Activated CD8-positive, alpha-beta memory T cell treated with anti-CD3 and anti-CD28 coated beads for 1 hour (primary cell): ENCODE measurements at places on chromosomes 5 and 9.
A peak's percentile ranks its signal among the peaks of the same experiment; 100 is the strongest.

GRCh38 chr5:147445917-147446316, 64.0 kb downstream of the DPYSL3 start:
- DNase-seq: no peak

DNA sequence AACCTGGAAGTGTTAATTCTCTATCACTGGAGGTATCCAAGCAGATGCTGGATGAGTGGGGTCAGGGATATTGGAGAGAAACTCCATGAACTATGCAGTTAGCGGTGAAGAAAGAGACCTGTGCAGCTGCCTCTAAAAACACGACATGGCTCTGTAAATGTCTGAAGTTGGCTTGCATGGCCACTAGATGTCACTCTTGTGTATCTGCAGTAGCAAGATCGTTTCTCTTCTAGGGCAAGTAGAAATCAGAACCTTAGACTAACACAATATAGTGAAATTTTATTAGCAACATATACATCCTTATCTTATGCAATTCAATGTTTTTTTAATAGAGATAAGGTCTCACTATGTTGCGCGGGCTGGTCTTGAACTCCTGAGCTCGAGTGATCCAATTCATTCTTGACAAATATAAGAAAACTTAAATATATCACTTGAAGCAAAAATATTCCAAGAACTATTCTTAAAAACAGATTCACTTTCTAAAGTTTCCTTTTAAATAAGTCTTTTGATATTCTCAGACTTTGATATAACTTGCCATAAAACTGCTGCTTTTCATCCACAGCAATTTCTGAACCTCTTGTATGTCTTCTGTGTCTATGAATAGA, 2.9 kb downstream of the OR2S2 start:
- DNase-seq: peak; percentile 4

DNA sequence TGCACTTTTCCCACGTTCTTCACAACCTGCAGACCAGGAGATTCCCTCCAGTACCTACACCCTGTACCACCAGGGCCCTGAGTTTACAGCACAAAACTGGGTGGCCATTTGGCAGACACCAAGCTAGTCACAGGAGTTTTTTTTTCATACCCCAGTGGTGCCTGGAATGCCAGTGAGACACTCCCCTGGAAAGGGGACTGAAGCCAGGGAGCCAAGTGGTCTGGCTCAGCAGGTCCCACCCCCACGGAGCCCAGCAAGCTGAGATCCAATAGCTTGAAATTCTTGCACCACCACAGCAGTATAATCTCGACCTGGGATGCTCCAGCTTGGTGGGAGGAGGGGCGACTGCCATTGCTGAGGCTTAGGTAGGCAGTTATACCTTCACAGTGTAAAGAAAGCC, 26.3 kb upstream of the SMC5 start:
- no peak for DNase-seq

DNA sequence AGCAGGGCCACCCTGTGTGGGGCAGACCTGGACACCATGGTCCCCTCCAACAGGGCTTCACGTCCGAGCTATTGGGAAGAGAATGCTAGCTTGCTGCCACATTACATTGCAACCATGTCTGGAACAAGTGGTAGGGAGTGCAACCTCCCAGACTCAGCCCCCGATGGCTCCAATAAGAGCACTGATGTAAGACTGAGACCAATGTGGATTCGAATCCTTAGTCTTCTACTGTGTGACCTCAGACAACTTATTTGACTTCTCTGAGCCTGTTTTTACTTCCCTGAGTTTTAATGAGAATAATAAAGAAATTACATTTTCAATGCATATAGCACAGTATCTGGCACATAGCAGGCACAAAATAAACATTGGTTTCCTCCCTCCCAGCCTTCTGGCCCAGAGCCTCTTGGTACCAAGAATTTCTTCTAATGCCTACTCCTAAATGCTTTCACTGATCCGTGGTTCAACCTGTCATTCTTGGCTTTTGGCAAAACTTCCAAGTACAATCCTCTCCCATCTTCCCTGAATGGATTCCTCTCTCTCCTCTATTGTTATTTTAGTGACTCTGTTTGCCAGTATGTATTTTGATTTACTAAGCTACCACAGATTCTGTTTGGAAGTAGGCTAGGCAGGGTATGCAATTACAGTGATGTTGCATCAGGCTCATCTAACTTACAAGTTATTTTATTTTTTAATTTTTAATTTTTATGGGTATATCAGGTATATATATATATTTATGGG, 34.6 kb upstream of the COL15A1 start:
- DNase-seq: no peak

DNA sequence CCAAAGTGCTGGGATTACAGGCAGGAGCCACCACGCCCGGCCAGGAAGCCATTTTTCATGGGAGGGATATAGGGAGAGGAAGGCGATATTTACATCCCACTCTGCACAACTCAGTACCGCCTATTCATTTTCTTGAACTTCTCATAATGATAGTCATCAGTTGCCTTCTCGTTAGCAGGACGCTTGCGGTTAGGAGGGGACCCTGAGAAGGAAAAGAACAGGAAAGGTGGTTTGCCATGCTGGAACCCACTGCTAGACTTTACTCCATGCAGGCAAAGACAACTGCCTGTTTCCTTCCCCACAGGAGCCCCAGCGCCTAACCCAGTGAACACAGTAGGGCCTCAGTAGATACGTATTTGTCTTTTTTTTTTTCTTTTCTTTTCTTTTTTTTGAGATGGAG, 4.1 kb upstream of the TOR1A start:
- DNase-seq: no peak

GRCh38 chr5:115417076-115417475, 120.6 kb upstream of the CCDC112 start:
- DNase-seq: no peak

DNA sequence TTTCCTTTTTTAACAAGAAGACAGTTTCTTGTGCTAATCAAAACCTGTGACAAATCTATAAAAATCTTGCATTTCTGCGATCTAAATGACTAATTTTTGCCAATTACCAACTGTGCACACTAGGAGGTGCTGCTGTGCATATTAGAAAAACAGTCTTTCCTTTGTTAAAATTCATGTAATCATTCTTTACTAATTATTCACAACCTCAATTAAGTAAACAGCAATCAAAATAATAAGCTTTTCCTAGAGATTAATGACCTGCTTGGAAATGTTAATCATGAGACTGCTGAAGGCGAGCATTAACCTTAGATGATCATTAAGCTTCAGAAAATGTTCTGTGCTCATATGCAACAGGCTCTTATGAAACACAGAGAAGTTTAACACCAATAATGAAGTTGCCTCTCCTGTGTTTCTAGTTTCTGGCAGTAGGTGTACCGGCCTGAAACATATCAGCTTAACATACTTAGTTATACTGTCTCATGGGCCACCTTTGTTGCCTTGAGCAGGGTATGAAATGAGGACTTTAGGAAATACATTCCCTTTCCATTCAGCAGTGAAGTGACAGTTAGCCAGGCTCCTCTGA, 17.7 kb downstream of the RFESD start:
- DNase-seq: no peak

DNA sequence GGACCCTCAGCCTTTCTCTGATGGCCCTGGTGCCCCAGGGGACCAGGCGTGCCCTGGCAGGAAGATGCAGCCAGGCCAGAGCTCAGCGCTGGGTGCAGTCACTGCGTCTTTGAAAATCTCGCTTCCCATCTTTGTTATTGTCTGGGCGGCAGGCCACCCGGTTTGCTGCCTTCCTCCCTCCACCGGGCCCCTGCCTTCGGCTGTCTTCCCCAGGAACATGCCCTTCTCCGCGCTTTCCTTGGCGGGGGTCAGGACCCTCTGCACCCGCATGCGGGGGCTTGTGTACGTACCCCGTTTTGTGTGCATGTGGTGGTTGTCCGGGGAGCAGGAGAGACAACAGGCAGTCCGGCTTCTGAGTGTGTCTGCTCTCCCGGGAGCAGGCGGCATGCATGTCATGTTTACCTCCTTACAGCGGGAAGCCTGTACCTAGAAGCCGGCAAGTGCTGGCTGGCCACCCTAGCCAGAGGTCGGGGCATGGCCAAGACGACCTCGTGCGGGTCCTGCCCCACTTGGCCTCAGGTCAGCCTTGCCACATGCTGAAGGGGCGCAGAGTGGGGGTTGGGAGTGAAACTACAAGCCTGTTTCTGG, 49.5 kb downstream of the DAB2IP start:
- DNase-seq: no peak

- no peak for DNase-seq
Measured at GRCh38 chr9:16752601-16753000, 117.9 kb downstream of the BNC2 start.

DNA sequence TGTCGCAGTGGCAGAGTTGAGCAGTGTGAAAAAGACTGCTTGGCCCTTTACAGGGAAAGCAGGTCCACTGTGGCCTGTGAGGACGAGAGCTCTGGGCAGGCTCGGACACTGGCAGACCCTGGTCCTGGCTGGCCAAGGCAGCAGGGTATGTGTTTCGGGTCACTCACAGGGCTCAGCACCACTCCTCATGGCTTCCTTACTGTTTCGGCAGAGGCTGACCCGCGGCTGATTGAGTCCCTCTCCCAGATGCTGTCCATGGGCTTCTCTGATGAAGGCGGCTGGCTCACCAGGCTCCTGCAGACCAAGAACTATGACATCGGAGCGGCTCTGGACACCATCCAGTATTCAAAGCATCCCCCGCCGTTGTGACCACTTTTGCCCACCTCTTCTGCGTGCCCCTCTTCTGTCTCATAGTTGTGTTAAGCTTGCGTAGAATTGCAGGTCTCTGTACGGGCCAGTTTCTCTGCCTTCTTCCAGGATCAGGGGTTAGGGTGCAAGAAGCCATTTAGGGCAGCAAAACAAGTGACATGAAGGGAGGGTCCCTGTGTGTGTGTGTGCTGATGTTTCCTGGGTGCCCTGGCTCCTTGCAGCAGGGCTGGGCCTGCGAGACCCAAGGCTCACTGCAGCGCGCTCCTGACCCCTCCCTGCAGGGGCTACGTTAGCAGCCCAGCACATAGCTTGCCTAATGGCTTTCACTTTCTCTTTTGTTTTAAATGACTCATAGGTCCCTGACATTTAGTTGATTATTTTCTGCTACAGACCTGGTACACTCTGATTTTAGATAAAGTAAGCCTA, 15.7 kb downstream of the SQSTM1 start:
- peak; percentile 41 for DNase-seq

DNA sequence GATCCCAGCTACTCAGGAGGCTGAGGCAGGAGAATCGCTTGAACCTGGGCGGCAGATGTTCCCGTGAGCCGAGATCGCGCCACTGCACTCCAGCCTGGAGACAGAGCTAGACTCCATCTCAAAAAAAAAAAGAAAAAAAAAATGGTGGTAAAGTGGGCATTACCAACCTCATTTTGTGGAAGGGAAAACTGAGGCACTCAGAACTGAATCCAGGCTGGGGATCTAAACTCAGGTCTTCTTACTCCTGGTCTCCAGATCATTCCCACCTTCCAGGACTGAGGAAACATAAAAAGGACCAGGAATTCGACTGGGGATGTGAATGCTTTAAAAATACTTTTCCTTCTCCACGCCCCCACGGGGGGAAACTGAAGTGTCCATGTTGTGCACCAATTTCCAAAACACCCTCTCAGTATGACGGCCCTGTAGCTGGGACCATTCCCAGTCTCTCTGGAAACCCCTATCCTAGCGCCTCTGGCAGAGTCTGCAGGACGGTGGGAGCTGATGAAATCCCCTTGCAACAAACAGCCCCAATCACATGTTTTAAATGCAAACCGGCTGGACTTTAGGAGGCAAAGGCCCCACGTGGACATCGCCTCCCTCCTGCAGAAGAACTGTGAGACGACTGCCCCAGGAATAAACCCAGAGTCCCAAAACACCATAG, 8.9 kb upstream of the AKNA start:
- DNase-seq: no peak

- no peak for DNase-seq
Measured at GRCh38 chr5:14415698-14416074, 165.9 kb upstream of the OTULINL start.

- DNase-seq: no peak
Measured at GRCh38 chr5:87076931-87077330, 190.8 kb upstream of the RASA1 start.

- no peak for DNase-seq
Measured at GRCh38 chr9:715300-715699, 126.2 kb upstream of the DMRT1 start.

- DNase-seq: no peak
Measured at GRCh38 chr5:149156435-149157083, 15.3 kb downstream of the ABLIM3 start.

DNA sequence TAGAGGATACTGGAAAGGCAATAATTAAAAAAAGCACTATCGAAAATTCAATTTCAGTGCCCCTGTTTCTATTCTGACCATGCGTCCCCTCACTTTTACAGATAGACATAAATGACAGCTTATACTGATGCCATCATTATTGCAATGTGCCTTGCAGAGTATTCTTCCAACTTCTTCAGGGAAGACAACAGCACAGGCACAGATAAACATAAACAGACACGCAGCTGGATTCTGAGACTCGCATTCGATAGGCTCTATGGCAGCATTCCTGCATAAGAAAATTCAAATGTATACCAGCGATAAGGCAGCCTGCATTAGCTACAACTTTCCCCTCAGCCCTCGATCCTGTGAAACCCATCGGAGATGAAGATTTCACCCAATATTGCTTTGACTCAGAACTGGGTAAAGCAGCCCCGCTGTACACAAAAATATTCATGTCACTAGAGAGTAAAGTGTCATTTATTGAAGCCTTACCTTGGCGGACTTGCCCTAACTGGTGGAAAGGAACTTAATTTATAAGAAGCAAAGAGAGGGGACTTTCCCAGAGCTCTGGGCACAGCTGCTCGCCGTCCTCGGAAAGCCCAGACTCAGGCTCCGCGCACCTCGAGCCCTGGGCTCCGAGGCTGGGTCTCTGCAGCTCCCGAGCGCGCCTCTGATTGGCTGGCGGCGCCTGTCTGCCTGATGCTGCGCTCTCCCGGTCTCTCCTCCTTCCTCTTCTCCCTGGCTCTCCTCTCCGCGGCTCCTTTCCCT, at the start of gene CDH18:
Gene CDH18 (minus strand): TSS at position 589 of the 750 bp plus-strand sequence. CDS start 149,214 bp downstream, outside the sequence.
- no peak for DNase-seq

DNA sequence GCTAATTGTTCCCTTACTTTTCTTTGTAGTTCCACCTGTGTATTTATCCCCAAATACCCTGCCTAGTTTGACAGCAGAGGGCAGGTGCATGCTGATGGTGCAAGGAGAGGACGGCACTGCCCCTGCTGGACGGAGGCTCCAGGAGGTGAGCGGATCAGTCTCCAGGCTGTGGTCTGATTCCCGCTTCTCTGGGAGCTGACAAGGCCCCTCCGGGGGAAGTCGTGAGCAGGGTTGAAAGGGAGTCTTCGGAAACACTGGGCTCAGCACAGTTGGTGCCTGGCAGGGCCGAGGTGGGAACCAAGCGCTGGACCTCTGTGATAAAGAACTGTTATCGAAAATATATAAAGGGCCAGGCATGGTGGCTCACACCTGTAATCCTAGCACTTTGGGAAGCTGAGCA, 52.9 kb downstream of the RASGEF1C start:
- DNase-seq: no peak

GRCh38 chr5:171845857-171846256, 60.2 kb downstream of the SMIM23 start:
- no peak for DNase-seq

DNA sequence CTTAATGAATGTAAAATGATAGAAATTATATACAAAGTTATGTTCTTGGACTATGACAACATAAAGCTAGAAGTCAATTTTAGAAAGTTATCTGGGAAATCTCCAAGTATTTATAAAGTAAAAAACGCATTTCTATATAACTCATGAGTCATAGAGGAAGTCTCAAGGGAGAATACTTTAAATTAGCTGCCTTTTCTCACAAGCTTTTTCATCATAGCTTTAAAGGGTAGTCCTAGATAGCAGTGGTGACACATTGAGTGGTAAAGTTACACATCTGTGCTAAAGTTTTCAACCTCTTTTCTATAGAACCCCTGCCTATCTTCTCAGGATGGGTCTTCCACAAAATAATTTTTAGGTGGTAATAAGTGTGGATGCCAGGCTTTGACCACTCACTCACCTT, 598.3 kb upstream of the FAM174A start:
- DNase-seq: no peak
